ENCODE measurements at places on chromosomes 2 and 18.

DNA sequence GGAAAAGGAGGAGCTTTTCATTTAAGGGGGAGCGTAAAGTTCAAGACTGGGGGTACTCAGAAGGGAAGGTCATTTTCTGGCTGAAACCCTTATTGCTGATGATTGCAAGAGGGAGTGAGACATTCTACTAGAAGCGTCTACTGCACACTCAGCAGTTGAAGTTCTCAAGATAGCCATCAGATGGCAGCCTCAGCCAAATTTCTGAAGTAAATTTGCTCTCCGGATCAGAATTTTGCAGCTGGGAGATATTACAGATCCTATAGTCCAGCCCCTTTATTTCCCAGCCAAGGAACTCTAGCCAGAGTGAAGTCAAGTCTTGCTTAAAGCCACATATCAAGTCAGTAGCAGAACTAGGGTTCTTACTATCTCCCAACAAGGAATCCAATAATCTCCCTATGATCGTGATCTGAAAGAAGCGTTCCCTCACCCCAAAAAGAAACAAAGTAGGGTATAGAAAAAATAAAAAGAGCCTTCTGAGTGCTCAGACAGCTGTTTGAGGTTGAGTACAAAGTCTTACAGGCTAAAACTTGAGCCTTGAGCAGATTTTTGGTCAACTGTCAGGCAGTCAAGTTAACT, 24.0 kb downstream of the RAX start:
- DNase-seq, result no peak
- no peak overlapping the region for H3K4me3 ChIP-seq
- H3K27me3 ChIP-seq, result peaks cover 78% of the 10 kb centered on the region
- H3K27ac ChIP-seq, result no peak overlapping the region

DNA sequence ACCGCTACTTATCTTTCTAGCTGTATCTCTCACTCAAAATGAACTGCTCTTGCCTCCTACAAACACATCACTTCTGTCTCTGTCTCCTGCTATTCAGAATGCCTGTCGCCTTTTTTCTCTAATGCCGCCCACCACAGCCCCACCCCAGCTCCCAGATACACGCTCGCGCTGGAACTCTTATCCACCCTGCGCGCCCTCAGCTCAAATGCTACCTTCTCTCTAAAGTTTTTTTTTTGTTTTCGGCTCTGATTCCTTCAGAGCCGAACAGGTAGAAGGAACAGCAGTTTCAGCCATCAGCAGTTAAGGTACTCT, 3.9 kb upstream of the SOS1 start:
- no peak for DNase-seq
- no peaks in the 10 kb centered on the region for H3K27me3 ChIP-seq
- no peaks in the 10 kb centered on the region for H3K36me3 ChIP-seq
- peak overlapping the region; percentile 88 for H3K27ac ChIP-seq
- H3K4me3 ChIP-seq, result peak overlapping the region; percentile 96

DNA sequence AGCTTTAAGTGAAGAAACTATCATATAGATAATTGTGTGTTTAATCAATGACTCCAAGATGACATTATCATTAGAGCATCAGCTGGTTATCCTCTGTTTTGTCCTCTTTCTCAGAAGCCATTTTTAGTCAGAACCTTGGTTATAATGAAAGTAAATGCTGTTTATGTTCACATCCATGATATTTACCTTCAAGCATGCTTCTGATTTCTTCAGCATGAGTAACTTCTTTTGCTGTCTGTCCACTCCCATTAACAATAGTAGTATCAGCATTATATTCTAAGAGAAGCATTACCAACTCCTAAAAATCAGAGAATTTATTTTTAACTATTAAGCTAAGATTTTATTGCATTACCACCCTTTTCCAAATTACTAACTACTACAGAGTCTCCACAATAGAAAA, 56.3 kb downstream of the OSBPL1A start:
- H3K4me3 ChIP-seq, result no peak overlapping the region
- H3K27ac ChIP-seq, result no peak overlapping the region
- no peak for DNase-seq
- H3K27me3 ChIP-seq, result no peaks in the 10 kb centered on the region

DNA sequence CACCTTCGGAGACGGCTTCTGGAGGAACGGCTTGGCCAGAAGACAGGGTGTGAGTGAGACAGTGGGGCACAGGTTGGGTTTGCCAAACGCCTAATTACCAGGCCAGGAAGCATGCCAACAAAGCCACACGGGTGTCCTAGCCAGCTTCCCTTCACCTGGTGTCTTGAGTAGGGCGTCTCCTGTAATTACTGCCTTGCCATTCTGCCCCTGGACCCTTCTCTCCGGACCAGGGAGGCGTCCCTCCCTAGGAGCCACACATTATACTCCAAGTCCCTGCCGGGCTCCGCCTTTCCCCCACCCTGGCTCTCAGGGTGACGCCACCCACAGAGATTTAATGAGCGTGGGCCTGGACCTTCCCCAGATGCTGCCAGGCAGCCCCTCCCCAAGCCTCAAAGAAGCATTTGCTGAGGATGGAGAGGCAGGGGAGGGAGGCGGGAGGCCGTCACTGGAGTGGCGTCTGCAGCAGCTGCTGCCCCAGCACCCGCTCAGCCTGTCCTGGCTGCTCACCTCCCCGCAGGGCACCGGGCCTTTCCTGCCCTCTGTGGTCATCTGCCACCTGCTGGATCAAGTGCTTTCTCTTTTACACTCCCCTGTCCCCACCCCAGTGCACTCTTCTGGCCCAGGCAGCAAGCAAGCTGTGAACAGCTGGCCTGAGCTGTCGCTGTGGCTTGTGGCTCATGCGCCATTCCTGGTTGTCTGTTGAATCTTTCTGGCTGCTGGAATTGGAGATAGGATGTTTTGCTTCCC, 20.7 kb downstream of the FOSL2 start:
- no peak overlapping the region for H3K4me3 ChIP-seq
- peaks cover 8% of the 10 kb centered on the region for H3K27me3 ChIP-seq
- peaks cover 12% of the 10 kb centered on the region for H3K4me1 ChIP-seq
- H3K27ac ChIP-seq, result no peak overlapping the region
- DNase-seq, result no peak

DNA sequence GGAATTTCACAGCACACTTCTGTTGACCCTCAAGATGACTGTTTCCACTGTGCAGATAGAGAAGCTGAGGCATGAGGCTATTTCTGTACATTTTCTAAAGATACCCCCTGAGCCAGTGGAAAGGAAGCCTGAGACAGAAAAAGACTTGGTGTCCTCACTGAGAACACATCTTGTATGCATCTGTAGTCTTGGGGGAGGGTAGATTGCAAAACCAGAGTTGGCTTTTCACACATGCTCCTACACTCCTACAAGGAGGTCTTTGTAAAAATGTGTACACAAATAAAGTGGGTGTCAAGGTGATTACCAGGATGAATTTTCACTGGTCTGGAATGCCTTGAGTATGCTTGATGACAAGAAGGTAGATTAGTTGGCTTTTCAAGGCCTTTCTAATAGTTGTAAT, 98.0 kb downstream of the KCTD18 start:
- no peaks in the 10 kb centered on the region for H3K4me1 ChIP-seq
- H3K27ac ChIP-seq, result no peak overlapping the region
- DNase-seq, result no peak
- H3K36me3 ChIP-seq, result no peaks in the 10 kb centered on the region
- peaks cover 5% of the 10 kb centered on the region for H3K27me3 ChIP-seq
- H3K4me3 ChIP-seq, result no peak overlapping the region
